Esophagus squamous epithelium (tissue), 5 donors: ENCODE measurements at places on chromosomes 1 and 21. TPM values are rescaled to one million over a fixed set of nuclear protein-coding genes. Genes with fewer than 3 reads are reported as not detected.

Gene NBPF10
- total RNA-seq: 0.72 TPM

Gene CYP4A11
- not detected for total RNA-seq

Gene RIPPLY3
- total RNA-seq: 0.47 TPM

Gene ENAH
- 8.6 TPM for total RNA-seq

DNA sequence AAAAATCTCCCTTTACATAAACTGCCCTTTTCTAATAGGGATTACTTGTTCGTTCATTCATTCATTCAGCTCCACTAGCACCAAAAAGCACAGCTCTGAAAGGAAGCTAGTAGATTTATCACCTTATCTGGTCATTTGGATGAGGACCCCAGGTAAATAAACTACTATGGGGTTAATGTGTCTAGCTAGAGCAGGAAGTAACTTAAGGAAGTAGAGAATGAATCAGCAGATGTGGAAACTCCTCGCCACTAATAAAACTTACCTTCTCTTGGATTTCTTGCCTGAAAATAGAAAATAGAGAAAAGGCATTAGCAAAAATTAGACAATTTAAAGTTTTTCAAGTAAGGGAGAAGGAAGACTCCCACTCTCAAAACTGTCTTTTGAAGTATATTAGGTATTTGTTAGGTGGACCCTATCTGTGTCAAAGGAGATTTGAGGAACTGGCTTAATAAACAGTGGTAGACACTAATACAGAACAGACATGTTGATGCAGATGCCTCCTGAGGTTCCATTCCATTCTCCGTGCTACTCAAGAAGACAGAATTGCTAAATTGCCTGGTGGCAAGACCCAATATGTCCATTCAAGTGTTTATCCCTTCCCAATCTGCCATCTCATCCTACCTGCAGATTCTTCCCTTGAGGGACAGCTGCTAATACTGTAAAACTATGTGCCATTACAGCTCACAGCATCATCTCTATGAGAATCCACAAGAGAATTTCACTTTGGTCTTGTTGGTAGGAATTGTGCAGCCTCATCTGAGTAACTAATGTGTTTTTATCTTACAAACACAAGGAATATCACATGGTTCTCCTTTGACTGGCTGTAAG is 14.9 kb downstream of the SELL start:
- H3K27me3 ChIP-seq: no peaks in the 10 kb centered on the region
- DNase-seq: no peak
- no peak overlapping the region for H3K27ac ChIP-seq
- no peaks in the 10 kb centered on the region for H3K36me3 ChIP-seq

DNA sequence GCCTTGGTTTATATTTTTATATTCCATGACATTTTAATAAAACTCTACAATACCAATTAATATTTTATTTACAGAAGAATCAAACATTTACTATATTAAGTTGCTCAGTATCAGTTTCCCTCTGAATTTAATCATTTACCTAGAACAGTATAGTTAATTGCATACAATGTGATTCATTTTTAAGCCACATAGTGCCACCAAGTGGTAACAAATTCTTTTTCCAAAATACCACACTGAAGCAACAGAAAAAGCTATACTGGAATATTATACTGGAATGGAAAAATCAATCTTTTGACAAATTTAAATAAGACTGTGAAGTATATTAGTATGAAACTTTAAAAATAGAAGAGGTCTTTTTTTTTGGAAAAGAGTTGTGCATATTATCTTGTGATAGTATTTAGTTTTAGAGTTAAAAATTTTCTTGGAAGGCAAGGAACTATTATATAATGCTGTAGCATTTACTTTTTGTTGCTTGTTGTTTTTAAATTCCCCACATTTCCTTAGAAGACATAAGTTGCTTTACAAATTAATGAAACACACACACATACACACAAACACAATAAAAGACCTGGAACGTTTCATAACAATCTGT is 57.3 kb downstream of the ZNF644 start:
- no peaks in the 10 kb centered on the region for H3K4me1 ChIP-seq
- no peaks in the 10 kb centered on the region for H3K36me3 ChIP-seq
- H3K27ac ChIP-seq: no peak overlapping the region

DNA sequence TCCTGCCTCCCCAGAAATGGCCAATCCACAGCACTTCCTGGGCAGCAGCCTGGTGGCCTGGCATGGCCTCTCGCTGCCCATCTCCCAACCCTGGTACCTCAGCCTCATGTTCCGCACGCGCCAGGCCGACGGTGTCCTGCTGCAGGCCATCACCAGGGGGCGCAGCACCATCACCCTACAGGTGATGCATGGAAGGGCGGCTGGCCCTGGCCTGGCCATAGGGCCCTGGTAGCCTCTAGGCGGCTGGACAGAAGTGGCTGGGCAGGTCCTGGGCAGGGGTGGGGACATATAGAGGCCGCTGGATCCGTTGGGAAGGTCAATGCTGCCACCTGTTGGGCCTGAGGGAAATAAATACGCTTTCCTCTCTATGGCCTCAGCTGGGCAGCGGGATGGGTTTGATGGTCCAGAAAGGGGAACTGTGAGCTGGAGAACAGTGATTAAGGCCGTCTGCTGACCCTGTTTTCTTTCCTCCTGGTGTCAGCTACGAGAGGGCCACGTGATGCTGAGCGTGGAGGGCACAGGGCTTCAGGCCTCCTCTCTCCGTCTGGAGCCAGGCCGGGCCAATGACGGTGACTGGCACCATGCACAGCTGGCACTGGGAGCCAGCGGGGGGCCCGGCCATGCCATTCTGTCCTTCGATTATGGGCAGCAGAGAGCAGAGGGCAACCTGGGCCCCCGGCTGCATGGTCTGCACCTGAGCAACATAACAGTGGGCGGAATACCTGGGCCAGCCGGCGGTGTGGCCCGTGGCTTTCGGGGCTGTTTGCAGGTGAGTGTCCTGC is 14.4 kb downstream of the CELSR2 start:
- H3K27me3 ChIP-seq: no peaks in the 10 kb centered on the region
- H3K36me3 ChIP-seq: peaks cover 17% of the 10 kb centered on the region
- H3K4me1 ChIP-seq: peaks cover 20% of the 10 kb centered on the region
- DNase-seq: peak; percentile 39
- peak overlapping the region; percentile 86 for H3K27ac ChIP-seq

DNA sequence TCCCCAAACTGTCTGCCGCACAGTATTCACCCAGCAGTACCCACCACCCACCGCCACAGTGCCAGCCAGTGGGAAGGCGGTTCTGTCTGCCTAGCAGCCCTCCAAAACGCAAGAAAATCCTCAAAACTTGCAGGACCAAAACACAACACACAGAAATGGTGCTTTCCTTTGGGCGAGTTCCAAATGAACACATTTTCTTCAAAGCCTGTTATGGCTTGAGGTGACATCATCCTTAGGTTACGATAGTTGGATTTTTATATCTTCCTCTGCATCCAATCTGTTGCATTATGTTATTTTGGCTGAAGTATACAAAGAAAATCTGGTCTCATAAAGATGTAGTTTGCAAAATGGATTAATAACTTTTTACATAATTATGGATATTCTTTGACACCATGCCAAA is 8.4 kb upstream of the SPRR3 start:
- no peak for DNase-seq
- no peak overlapping the region for H3K4me3 ChIP-seq
- H3K27me3 ChIP-seq: no peaks in the 10 kb centered on the region
- no peak overlapping the region for H3K27ac ChIP-seq

GRCh38 chr1:180020017-180020416 is 65.4 kb downstream of the CEP350 start:
- no peaks in the 10 kb centered on the region for H3K4me1 ChIP-seq
- peaks cover 98% of the 10 kb centered on the region for H3K36me3 ChIP-seq
- no peaks in the 10 kb centered on the region for H3K27me3 ChIP-seq
- H3K27ac ChIP-seq: no peak overlapping the region

- H3K27ac ChIP-seq: no peak overlapping the region
- no peaks in the 10 kb centered on the region for H3K27me3 ChIP-seq
- H3K36me3 ChIP-seq: no peaks in the 10 kb centered on the region
- H3K4me3 ChIP-seq: no peak overlapping the region
- DNase-seq: no peak
Observed at GRCh38 chr1:106846656-106847055, 209.8 kb upstream of the PRMT6 start.

DNA sequence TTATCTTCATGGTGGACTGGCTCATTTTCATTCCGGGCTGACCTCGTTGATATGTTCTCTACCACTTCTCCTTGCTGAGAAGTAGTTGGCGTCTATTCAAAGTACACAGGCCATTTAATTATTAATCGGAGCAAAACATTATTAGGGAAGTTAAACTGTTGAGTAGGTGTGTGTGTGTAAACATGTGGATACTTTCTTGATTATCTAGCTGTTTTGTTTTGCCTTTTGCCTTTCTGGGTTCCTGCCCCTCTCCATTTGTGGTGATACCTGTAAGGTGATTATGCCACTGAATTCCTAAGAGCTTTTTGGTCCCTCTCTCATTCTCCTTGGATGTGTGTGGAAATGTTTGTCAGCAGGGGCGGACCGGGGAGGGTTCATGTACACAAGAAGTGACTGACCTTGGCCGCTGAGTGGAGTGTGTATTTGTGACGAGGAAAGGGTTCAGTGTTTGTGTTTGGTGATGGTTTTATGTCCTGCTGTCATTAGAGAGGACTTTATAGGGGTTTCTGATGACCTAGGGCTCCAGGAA is 56.6 kb upstream of the PPP2R5A start:
- DNase-seq: no peak
- H3K4me1 ChIP-seq: peaks cover under 1% of the 10 kb centered on the region
- H3K36me3 ChIP-seq: no peaks in the 10 kb centered on the region
- no peaks in the 10 kb centered on the region for H3K27me3 ChIP-seq
- H3K4me3 ChIP-seq: no peak overlapping the region

DNA sequence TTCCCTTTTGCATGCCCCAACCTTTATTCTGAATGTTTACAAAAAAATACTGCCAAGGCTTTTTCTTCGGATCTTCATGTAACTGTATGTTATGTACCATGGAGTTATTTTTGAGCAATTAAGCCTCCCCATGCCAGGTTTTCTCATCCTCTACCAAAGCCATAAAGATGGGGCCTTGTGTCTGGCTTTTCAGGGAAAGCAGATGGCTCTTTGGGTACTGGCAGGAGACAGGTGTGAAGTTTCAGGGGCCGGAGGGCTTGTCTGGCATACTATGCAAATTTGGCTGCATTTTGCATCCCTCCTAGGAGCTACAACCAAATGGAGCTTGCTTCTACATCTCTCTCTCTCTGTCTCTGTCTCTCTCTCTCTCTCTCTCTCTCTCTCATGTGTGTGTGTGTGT is 28.1 kb upstream of the PLXNA2 start:
- H3K4me3 ChIP-seq: no peak overlapping the region
- H3K36me3 ChIP-seq: no peaks in the 10 kb centered on the region
- no peak for DNase-seq
- no peak overlapping the region for H3K27ac ChIP-seq

GRCh38 chr1:223006917-223007648 is 136.0 kb downstream of the TLR5 start:
- H3K4me3 ChIP-seq: no peak overlapping the region
- H3K4me1 ChIP-seq: peaks cover 25% of the 10 kb centered on the region
- no peak for DNase-seq
- H3K36me3 ChIP-seq: peaks cover 35% of the 10 kb centered on the region
- no peaks in the 10 kb centered on the region for H3K27me3 ChIP-seq
- H3K27ac ChIP-seq: no peak overlapping the region

GRCh38 chr1:164794356-164794755 is 235.4 kb downstream of the PBX1 start:
- no peaks in the 10 kb centered on the region for H3K36me3 ChIP-seq
- no peak overlapping the region for H3K4me3 ChIP-seq
- peaks cover 11% of the 10 kb centered on the region for H3K4me1 ChIP-seq
- DNase-seq: no peak
- H3K27me3 ChIP-seq: no peaks in the 10 kb centered on the region

- H3K4me1 ChIP-seq: peaks cover 6% of the 10 kb centered on the region
- no peaks in the 10 kb centered on the region for H3K36me3 ChIP-seq
- no peaks in the 10 kb centered on the region for H3K27me3 ChIP-seq
- no peak for DNase-seq
- no peak overlapping the region for H3K27ac ChIP-seq
- no peak overlapping the region for H3K4me3 ChIP-seq
Observed at GRCh38 chr1:108664481-108664880, 3.6 kb upstream of the HENMT1 start.

- H3K27me3 ChIP-seq: no peaks in the 10 kb centered on the region
- H3K27ac ChIP-seq: no peak overlapping the region
- H3K36me3 ChIP-seq: no peaks in the 10 kb centered on the region
Observed at GRCh38 chr1:205030896-205031295, 12.1 kb upstream of the CNTN2 start.

- H3K4me1 ChIP-seq: peaks cover 19% of the 10 kb centered on the region
- no peaks in the 10 kb centered on the region for H3K36me3 ChIP-seq
- H3K27me3 ChIP-seq: peaks cover 6% of the 10 kb centered on the region
- no peak overlapping the region for H3K4me3 ChIP-seq
- no peak for DNase-seq
- H3K27ac ChIP-seq: no peak overlapping the region
Observed at GRCh38 chr1:8347635-8348034, 29.7 kb downstream of the SLC45A1 start.

DNA sequence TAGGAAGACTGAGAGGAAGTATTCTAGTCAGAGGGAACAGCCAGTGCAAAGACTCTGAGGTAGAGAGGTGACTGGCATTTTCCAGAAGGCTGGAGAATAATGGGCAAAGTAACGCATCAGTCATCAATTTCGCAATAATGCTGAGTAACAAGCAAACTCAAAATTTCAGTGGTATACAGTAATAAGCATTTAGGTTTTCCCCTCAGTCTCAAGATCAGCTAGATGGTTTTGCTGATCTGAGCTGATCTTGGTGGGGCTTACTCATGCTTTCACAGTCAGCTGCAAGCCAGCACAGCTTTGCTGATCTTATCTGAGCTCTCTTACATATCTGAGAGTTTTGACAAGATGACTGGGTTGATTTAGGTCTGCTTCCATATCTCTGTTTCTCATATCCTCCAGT is 108.7 kb downstream of the TSEN15 start:
- H3K4me1 ChIP-seq: peaks cover 4% of the 10 kb centered on the region
- H3K36me3 ChIP-seq: no peaks in the 10 kb centered on the region
- no peaks in the 10 kb centered on the region for H3K27me3 ChIP-seq
- H3K27ac ChIP-seq: no peak overlapping the region

- H3K27me3 ChIP-seq: no peaks in the 10 kb centered on the region
- no peaks in the 10 kb centered on the region for H3K36me3 ChIP-seq
- no peaks in the 10 kb centered on the region for H3K4me1 ChIP-seq
- H3K4me3 ChIP-seq: no peak overlapping the region
- no peak for DNase-seq
Observed at GRCh38 chr1:202302166-202302565, 39.6 kb downstream of the UBE2T start.

GRCh38 chr1:52601519-52601918 is 652 bp upstream of the GPX7 start:
- H3K4me1 ChIP-seq: peaks cover 7% of the 10 kb centered on the region
- no peak overlapping the region for H3K27ac ChIP-seq
- H3K4me3 ChIP-seq: no peak overlapping the region
